Hepatocyte (in vitro differentiated cells): ENCODE measurements at places on chromosomes 6 and 20. TPM values are rescaled to one million over a fixed set of nuclear protein-coding genes. Genes with fewer than 3 reads are reported as not detected.

GRCh38 chr6:28312939-28313338 is 23.0 kb downstream of the ZSCAN31 start:
- no peak overlapping the region for H3K27ac ChIP-seq
- no peak overlapping the region for H3K4me3 ChIP-seq
- H3K27me3 ChIP-seq: no peaks in the 10 kb centered on the region
- H3K4me1 ChIP-seq: peaks cover 4% of the 10 kb centered on the region
- no peak for DNase-seq
- H3K36me3 ChIP-seq: no peaks in the 10 kb centered on the region

- no peaks in the 10 kb centered on the region for H3K36me3 ChIP-seq
- peaks cover 5% of the 10 kb centered on the region for H3K4me1 ChIP-seq
- H3K27me3 ChIP-seq: no peaks in the 10 kb centered on the region
- DNase-seq: no peak
These were observed 113.6 kb downstream of the TNFRSF21 start for GRCh38 chr6:47196113-47196512.

Gene RAET1L
- total RNA-seq: not detected in 2 replicates

- no peaks in the 10 kb centered on the region for H3K4me1 ChIP-seq
- DNase-seq: no peak
- H3K4me3 ChIP-seq: no peak overlapping the region
- no peaks in the 10 kb centered on the region for H3K27me3 ChIP-seq
These were observed 28.9 kb downstream of the STX11 start for GRCh38 chr6:144179237-144179636.

Gene FLRT3
- 140 and 141 TPM in 2 replicates for total RNA-seq

GRCh38 chr20:57622579-57623381 is 2.6 kb upstream of the ZBP1 start:
- no peak overlapping the region for H3K4me3 ChIP-seq
- no peaks in the 10 kb centered on the region for H3K27me3 ChIP-seq
- no peak overlapping the region for H3K27ac ChIP-seq
- no peaks in the 10 kb centered on the region for H3K4me1 ChIP-seq
- H3K36me3 ChIP-seq: no peaks in the 10 kb centered on the region
- peak; percentile 76 for DNase-seq

- H3K4me3 ChIP-seq: no peak overlapping the region
- H3K27ac ChIP-seq: peak overlapping the region; percentile 2
- no peaks in the 10 kb centered on the region for H3K27me3 ChIP-seq
- H3K4me1 ChIP-seq: no peaks in the 10 kb centered on the region
- no peaks in the 10 kb centered on the region for H3K36me3 ChIP-seq
- peak; percentile 28 for DNase-seq
These were observed 41.1 kb upstream of the MAP3K4 start for GRCh38 chr6:160950507-160950906.

Gene FOXF2
- total RNA-seq: 18.0 and 28.0 TPM in 2 replicates

DNA sequence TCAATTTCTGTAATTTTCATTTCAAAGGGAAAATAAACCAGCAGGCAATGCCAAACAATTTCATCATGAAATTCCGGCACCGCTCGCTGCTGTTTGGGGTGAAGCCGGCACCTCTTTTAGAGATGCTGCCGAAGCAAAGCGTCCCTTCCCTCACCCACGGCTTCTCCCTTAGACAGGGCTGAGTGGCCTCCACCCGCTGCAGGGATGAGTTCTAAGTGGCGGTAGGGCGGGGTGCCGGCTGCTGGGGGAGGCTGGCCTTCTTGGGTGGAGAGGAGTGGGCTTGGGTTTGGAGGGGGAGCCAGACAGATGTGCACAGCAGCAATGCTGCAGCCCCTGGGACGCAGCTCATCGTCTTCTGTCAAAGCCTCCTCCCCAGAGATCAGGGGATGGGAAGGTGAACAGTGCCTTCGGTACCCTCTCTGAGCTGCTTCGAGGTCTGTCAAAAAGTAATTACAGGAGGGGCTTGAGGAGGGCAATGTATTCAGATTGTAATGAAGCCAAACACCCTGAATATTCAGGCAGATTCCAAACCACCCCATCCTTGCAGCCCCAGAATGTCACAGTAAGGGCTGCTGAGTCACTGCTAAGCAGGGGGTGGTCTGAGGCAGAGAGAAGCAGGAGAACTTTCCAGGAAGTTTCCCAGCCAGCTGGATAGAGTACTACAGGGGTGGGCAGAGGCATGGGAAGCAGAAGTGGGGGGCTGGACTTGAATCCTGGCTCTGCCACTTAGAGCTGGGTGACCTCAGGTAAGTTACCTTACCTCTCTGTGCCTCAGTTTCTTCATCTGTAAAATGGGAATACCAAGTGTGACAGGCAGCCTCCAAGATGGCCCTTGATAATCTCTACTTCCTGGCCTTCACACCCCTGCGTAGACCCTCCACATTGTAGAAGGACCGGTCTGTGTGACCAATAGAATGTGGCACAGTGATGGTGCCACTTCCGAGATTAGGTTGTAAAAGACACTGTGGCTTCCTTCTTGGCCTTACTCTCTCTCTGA is 96.6 kb downstream of the SULF2 start:
- no peaks in the 10 kb centered on the region for H3K36me3 ChIP-seq
- no peak overlapping the region for H3K27ac ChIP-seq
- H3K4me1 ChIP-seq: no peaks in the 10 kb centered on the region
- no peak for DNase-seq
- H3K4me3 ChIP-seq: no peak overlapping the region

DNA sequence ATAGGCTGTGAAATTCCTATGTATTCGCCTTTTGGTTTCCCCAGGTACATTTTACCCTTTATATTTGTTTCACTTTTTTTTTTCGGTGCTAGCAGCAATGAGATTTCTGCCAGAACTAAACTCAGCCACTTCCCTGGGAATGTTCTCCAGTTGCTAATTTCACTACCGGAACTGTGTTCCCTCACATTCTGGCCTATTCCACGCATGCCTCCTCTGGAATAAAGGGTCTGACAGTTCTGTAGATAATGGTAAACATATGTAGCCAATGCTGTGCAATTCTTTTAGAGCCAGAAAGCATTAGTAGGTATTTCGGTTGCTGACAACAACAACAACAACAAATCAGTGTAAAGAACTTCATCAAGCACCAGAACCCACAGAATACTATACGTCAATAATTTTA is 96.1 kb upstream of the TBX18 start:
- no peaks in the 10 kb centered on the region for H3K4me1 ChIP-seq
- no peaks in the 10 kb centered on the region for H3K36me3 ChIP-seq
- no peak overlapping the region for H3K4me3 ChIP-seq
- H3K27ac ChIP-seq: no peak overlapping the region

- no peaks in the 10 kb centered on the region for H3K4me1 ChIP-seq
- H3K4me3 ChIP-seq: no peak overlapping the region
- no peak for DNase-seq
- no peaks in the 10 kb centered on the region for H3K36me3 ChIP-seq
These were observed 69.7 kb downstream of the PDE7B start for GRCh38 chr6:135921188-135921587.

DNA sequence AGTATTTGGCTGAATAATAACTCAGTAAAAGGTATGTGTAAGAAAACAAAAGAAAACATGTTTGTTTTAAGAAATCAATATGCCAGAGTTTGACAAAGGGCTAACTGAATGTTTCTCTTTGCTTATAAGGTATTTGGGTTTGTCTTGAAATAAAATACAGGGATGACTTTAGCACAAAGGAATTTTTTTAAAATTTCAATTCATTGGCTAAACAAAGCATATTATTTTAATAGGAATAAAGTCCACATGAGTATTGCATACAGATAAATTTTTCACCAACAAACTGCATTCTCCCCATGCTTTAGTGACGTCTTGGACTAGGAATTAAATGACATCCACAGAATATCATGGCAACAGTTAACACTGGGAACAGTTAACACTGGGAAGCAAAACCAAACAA is 480.0 kb upstream of the JAG1 start:
- H3K4me1 ChIP-seq: no peaks in the 10 kb centered on the region
- H3K27me3 ChIP-seq: no peaks in the 10 kb centered on the region
- no peak for DNase-seq
- no peak overlapping the region for H3K27ac ChIP-seq
- no peak overlapping the region for H3K4me3 ChIP-seq
- no peaks in the 10 kb centered on the region for H3K36me3 ChIP-seq

- peak within 1 kb of the TSS; percentile 63 for H3K4me3 ChIP-seq
- peak; percentile 84 for DNase-seq
- no peak within 1 kb of the TSS for H3K27ac ChIP-seq
- H3K4me1 ChIP-seq: no peaks in the 10 kb centered on the region
- no peaks in the 10 kb centered on the region for H3K27me3 ChIP-seq
These were observed at the start of gene CD83 for GRCh38 chr6:14117158-14118090. Gene CD83 (plus strand): TSS chr6:14117772. CDS start chr6:14117812, 40 bp downstream.

GRCh38 chr6:53236241-53236640 is 87.6 kb upstream of the GCM1 start:
- no peaks in the 10 kb centered on the region for H3K4me1 ChIP-seq
- H3K27me3 ChIP-seq: no peaks in the 10 kb centered on the region
- H3K27ac ChIP-seq: no peak overlapping the region
- DNase-seq: no peak
- no peak overlapping the region for H3K4me3 ChIP-seq

Gene PLEKHG1
- total RNA-seq: 6.3 and 6.8 TPM in 2 replicates

DNA sequence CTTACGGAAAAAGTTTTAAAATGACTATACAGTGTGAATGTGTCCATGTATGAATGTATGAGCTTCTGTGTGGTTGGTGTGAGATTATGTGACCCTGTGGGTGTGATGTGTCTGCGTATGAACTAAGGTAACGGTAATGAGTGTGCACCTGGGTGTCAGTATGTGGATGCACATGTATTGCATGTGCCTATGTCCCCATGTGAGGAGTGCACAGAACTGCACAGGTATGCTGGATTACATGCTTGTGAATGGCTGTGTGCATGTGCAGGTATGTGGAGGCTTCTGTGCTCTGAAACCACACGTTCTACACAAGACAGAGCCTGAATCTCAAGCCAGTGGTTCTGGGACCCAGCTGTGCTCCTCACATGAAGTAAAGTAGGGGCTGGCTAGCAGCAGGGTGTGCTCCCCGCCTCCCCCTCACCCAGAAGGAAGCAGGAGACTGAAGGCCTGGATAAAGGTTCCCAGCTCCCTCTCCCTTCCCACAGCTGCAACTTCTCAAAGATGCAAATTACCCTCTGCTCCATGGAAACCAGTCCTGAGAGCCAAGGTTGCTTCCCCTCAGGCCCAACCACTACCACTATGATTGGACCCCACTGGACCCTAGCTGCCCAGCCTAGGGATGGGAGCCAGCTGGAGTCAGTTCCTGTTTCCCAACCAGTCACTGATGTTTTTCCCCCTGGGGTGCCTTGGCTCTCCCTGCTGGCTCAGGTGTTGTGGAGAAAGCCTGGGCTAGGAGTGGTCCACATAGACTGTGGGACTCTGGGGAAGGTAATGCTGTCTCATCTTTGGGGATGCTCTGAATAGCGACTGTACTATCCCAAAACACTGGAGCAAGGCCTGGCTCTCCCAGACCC is 24.8 kb upstream of the SPDEF start:
- H3K27ac ChIP-seq: no peak overlapping the region
- H3K27me3 ChIP-seq: no peaks in the 10 kb centered on the region
- no peak for DNase-seq
- H3K4me3 ChIP-seq: no peak overlapping the region
- no peaks in the 10 kb centered on the region for H3K36me3 ChIP-seq

- H3K4me1 ChIP-seq: no peaks in the 10 kb centered on the region
- H3K27me3 ChIP-seq: no peaks in the 10 kb centered on the region
- H3K4me3 ChIP-seq: no peak overlapping the region
- no peak for DNase-seq
- no peaks in the 10 kb centered on the region for H3K36me3 ChIP-seq
- no peak overlapping the region for H3K27ac ChIP-seq
These were observed 86.0 kb downstream of the AFG1L start for GRCh38 chr6:108380876-108381275.

DNA sequence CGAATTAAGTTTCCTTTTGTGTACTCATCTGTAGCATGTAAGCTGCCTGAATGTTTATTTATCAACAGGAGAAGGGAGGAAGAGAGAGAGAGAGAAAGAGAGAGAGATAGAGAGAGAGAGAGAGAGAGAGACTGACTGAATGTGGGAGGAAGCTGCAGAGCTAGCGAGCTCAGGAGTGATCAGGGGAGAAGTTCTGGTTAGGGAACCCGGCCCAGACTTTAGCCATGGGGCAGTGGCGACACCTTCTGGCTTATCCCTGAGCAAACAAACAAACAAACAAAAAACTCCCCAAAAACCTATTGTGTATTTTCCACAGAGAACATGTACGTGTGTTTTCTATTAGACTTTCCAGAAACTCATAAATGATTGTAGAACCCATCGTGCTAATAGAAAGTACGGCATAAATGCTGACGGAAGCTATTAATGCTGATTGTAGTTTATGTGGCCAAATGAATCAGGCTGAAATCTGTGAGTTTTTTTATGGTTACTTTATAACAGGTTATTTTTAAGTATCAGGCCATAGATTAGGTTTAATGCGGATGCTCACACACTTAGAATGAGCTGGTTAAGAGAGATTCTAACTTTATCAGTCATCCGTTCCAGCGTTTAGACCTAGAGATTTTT is 92.8 kb downstream of the CLIC5 start:
- no peaks in the 10 kb centered on the region for H3K36me3 ChIP-seq
- no peaks in the 10 kb centered on the region for H3K27me3 ChIP-seq
- peaks cover 14% of the 10 kb centered on the region for H3K4me1 ChIP-seq
- H3K4me3 ChIP-seq: no peak overlapping the region
- H3K27ac ChIP-seq: no peak overlapping the region
- DNase-seq: peak; percentile 85

GRCh38 chr6:110557199-110557598 is 80.8 kb upstream of the SLC22A16 start:
- H3K27ac ChIP-seq: no peak overlapping the region
- no peak overlapping the region for H3K4me3 ChIP-seq
- H3K4me1 ChIP-seq: peaks cover 3% of the 10 kb centered on the region

GRCh38 chr6:121873595-121873994 is 438.1 kb downstream of the GJA1 start:
- H3K36me3 ChIP-seq: no peaks in the 10 kb centered on the region
- no peaks in the 10 kb centered on the region for H3K27me3 ChIP-seq
- H3K4me3 ChIP-seq: no peak overlapping the region
- DNase-seq: peak; percentile 44
- H3K27ac ChIP-seq: peak overlapping the region; percentile 79
- peaks cover under 1% of the 10 kb centered on the region for H3K4me1 ChIP-seq

DNA sequence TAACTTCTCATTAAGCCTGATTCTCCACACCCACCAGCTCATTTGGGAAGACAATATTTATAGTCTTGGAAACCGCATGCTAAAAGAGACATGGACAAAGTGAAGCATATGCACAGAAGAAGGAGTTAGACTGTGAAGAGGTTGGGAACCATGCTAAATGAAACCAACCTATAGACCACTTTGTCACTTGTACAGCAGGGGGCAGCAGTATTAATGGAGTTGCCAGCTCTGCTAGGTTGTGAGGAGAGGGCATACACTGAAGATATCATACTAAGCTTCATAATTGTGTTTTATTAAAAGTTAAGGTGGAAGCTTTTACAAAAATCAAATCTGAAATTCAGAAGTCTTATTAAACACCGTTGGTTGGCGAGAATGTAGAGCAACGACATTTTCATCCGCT is 38.3 kb upstream of the HMGCLL1 start:
- H3K36me3 ChIP-seq: no peaks in the 10 kb centered on the region
- no peak overlapping the region for H3K27ac ChIP-seq
- no peak overlapping the region for H3K4me3 ChIP-seq
- no peaks in the 10 kb centered on the region for H3K4me1 ChIP-seq

DNA sequence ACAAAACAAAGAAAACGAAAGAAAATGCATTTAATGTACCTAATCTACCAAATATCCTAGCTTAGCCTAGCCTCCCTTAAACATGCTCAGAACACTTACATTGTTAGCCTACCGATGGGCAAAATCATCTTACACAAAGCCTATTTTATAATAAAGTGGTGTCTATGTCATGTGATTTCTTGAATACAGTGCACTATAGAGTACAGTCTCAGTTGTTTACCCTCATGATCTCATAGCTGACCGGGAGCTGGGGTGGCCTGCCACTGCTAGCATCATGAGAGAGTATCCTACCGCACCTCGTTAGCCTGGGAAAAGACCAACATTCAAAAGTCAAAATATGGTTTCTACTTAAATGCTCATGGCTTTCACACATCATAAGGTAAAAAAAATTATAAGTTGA is 16.6 kb downstream of the GCNT2 start:
- no peak for DNase-seq
- H3K36me3 ChIP-seq: no peaks in the 10 kb centered on the region
- peaks cover 6% of the 10 kb centered on the region for H3K4me1 ChIP-seq
- no peaks in the 10 kb centered on the region for H3K27me3 ChIP-seq
